ENCODE measurements at places on chromosomes 1 and 21.

- no peak for DNase-seq
Observed at GRCh38 chr1:10899490-10900250, 103.2 kb upstream of the CASZ1 start.

GRCh38 chr1:29436181-29436785 lies 200.0 kb downstream of the PTPRU start:
- peak; percentile 31 for DNase-seq

DNA sequence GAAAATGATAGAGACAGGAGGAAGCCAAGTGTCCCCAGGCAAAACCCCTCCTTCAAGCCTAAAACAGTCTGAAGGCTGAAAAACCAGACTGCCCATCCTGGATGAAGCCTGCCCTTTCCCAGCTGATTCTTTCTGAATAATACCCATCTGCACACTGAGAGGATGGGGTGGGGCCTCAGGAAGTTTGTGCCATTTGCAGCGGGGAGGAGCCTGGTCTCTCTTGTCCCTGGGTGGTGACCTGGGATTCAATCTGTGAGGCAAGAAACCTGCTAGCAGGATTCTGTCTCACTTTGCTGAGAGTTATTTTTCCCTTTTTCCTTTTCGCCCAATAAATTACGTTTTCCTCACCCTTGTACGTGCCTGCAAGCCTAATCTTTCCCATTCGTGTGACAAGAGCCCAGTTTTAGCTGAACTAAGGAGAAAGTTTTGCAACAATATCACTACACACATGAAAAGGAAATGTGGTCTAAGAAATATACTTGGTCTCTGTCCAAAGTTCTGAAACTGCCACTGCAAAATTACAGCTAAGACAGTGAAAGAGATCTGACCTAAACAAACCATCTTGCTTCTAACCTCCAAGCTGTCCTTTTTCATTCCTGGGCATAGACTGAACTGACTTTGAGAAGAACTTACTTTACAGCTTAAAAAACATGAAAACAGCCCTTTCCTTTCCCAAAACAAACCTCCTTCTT lies 105.0 kb downstream of the COP1 start:
- no peak for DNase-seq

GRCh38 chr1:6248161-6248776 lies 4.3 kb downstream of the HES3 start:
- no peak for DNase-seq

GRCh38 chr21:41149199-41149598 lies 18.8 kb upstream of the BACE2 start:
- DNase-seq, result no peak

GRCh38 chr1:234602334-234603220 lies 7.4 kb downstream of the IRF2BP2 start:
- no peak for DNase-seq

- no peak for DNase-seq
Observed at GRCh38 chr1:245807306-245807705, 652.5 kb downstream of the KIF26B start.

- DNase-seq, result peak; percentile 86
Observed at GRCh38 chr21:36385233-36386030, at the start of gene CHAF1B. Gene CHAF1B (plus strand): TSS chr21:36385392. CDS start chr21:36386137, 745 bp downstream.

- no peak for DNase-seq
Observed at GRCh38 chr1:193457676-193458075, 271.3 kb upstream of the B3GALT2 start.

GRCh38 chr21:36909901-36910561 lies 56.4 kb downstream of the HLCS start:
- DNase-seq, result no peak

- DNase-seq, result no peak
Observed at GRCh38 chr1:15760520-15761211, 2.1 kb downstream of the FBLIM1 start.

- DNase-seq, result no peak
Observed at GRCh38 chr1:75861831-75862230, 65.1 kb downstream of the MSH4 start.

DNA sequence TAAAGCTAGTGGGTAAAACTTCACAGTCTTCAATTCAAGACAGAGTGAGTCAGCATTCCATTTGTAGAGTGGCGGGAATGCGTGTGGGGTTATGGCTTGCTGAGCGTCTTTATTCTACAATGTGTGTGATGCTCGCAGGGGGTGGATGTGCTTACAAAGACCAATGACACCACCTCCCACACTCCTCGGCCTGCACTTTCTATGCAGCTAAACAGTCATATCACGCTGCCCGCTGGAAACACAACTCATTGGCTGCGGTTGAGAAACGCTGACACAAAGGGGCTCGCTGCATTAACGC lies 298.5 kb downstream of the PCP4 start:
- no peak for DNase-seq

DNA sequence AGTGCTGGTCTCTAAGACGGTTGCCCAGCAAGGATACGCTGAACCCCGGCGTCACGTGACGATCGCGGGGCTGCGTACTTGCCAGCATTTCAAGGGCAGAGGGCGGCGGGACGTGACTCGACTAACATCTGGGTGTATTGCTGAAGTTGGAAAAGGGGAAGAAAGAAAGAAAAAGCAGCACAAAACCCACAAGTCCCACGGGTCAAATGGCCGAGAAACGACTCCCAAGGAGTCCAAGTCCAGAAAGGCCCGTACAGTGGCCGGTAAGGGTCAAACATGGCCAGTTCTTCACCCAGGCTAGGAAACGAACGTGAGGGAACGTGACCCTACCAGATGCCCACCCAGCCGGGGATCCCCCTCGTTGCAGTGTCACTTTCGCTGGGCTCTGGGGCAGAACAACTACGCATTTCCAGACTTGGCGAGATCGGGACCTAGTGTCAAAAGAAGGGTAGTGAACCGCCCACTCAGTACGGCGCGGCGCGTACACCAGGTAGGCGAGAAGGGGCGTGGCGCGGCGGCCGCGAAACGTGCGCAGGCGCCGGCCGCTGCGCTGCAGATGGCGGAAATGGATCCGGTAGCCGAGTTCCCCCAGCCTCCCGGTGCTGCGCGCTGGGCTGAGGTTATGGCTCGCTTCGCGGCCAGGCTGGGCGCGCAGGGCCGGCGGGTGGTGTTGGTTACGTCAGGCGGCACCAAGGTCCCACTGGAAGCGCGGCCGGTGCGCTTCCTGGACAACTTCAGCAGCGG lies at the start of the genes PPCS and ZMYND12:
Gene PPCS (plus strand): TSS at position 534 of the 744 bp plus-strand sequence. CDS start 23 bp downstream, at position 557.
Gene ZMYND12 (minus strand): TSS at position 13 of the 744 bp plus-strand sequence. CDS start 25 bp downstream, outside the sequence.
- DNase-seq, result peak; percentile 90

GRCh38 chr1:77039739-77040138 lies 172.5 kb downstream of the ST6GALNAC5 start:
- DNase-seq, result no peak

- DNase-seq, result no peak
Observed at GRCh38 chr1:20223551-20224419, 37.5 kb upstream of the PLA2G2C start.

GRCh38 chr1:61623852-61624251 lies 101.1 kb downstream of the TM2D1 start:
- DNase-seq, result no peak

GRCh38 chr1:53889304-53890298 lies at the start of gene YIPF1:
Gene YIPF1 (minus strand): TSS chr1:53889797. CDS start chr1:53888937, 860 bp downstream.
- peak; percentile 93 for DNase-seq

DNA sequence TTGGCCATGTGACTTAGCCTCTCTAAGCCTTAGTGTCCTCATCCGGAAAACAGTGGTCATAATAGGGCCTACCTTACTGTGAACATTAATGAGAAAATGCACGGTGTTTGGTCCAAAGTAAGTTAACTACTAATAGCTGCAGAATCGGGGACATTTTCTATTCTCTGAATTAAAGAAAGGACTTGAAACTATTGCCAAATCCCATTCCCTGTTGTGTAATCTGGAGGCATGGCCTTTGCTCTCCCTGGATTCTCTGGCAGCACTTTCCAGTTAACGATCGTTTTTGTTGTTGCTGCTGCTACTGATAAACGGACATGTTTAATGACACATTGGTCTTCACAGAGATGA lies 30.5 kb downstream of the FMO4 start:
- DNase-seq, result no peak

DNA sequence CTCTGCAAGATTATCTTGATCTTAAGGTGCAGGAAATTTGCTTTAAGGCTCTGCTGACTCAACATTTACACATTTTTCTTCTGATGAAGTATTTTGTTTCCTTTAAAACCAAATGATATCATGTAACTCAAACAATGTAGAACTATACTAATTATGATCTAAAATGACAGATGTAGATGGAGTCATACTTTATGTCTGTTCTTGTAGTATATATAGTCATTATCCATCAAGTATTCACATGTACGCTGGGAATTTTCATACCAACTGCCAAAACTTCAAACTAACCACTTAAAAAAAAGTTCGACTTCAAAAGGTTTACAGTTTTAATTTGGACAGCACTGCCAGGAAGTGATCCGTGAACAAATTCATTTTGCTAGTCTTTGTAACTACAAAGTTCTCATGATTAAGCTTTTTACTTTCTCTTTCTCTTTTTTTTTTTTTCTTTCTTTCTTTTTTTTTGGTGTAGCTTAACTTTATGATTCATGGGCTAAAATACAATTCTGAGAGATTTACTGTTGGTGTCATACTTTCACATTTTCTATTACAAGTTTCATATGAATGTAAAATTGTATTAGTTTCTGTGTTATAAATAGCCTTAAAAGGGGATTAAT lies 509.0 kb upstream of the CXADR start:
- no peak for DNase-seq

GRCh38 chr1:8133657-8134430 lies 107.7 kb upstream of the ERRFI1 start:
- no peak for DNase-seq

DNA sequence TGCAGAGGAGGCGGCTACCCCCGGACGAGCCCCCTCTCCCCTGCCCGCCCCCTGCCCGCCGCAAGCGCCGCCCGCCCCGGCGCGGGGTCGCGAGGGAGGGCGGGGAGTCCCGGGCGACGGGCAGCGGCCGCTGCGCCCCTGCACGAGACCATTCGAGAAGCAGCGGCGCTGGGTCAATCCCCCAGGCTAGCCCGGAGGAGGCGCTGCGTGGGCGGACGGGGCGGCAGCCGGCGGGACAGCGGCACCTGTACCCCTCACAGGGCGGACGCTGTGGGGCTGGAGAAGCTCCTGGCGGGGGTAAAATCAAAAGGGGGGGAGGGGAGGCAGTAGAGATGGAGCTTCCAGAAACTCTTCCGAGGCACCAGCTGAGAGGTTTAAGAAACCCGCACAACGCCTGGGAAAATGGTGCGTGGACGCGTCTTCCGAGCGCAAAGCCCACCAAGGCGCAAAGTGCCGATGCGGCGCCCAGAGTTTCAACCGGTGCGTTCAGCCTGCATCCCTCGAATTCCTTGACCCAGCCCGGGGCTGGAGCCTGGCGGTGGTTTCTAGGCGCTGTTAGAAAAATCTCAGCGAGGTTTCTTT lies at the start of gene PLPPR5:
Gene PLPPR5 (minus strand): TSS at position 1 of the 582 bp plus-strand sequence. CDS start 190 bp downstream, outside the sequence.
- DNase-seq, result peak; percentile 67

- DNase-seq, result no peak
Observed at GRCh38 chr1:234148816-234149215, 224.4 kb upstream of the COA6 start.

DNA sequence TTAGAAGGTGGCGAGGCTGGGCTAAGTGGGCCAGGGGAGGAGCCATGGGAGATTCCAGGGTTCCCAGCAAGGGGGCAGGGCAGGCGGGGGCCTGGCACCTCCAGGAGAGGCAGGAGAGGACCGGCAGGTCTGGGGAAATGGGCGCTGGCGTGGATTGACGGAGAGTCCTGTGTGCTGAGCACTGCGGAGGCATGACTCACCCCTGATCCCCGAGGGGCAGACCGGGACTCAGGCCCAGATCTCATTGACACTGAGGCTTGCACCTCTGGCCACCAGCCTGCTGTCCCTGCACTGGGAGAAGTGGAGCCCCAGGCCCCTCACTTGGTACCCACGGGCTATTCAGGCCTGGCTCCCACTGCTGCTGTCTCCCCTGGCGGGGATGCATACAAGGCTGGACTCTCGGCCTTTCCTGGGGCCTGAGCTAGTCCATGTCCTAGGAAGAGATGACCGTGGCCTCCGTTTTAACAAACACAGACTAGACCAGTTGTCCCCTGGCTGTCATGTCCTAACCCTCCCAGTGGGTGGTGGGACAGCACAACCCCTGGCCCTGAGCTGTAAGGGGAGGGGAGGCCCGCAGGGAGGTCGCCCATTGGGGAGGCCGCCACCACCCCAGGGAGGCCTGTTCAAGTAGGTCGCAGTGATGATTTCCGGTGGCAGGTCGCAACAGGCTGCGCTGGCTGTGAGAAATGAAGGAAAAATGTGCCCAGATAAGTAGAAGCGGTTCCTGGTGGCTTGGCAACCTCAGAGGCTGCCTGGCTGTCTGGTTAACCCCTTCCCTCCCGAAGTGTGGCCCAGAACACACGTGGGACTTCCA lies 39.7 kb downstream of the RIPK4 start:
- DNase-seq, result no peak

GRCh38 chr1:69657971-69658370 lies 90.2 kb downstream of the LRRC7 start:
- DNase-seq, result no peak

GRCh38 chr1:16521288-16521583 lies 7.2 kb upstream of the RNU1-1 start:
- no peak for DNase-seq

DNA sequence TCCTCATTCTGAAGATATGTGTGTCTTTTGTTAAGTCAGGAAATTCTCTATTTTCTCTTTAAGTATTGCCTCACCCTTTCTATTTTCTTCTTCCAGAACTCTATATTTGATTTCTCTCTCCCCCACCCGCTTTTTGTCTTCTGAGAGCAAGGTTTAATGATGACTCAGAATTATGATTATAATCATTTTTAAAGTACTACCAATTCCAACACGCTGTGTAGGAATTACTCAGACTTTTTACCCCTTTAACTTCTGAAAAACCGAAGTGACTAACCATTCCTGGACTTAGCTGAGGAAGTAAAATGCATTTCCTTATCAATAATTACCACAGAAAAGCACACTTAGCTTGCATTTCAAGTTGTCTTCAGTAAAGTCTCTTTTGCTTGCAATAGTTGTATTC lies 20.8 kb upstream of the SCYL3 start:
- DNase-seq, result no peak

- peak; percentile 64 for DNase-seq
Observed at GRCh38 chr1:226984521-226985238, 44.6 kb downstream of the COQ8A start.

DNA sequence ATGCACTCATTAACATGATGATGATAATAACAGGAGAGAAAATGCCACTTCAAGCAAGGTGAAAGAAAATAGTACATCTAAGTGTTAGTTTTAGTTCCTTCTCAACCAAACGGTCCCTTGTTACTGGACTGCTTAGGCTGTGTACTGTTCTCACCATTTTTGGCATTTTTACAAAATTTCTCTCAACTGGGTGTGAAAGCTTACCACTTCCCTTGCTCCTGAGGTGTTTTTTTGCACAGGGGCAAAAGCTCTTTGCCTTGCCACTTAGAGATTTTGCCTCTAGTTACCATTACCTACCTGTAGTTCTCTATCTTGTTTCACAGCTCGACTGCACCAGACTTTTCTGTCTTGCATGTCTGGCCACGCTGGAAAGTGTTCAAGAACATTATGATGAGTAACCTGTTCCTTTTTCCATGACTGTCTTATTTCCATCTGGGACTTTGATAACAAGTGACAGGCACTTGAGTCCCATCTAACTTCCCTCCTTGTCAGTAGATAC lies 10.7 kb downstream of the NEK7 start:
- no peak for DNase-seq

- DNase-seq, result no peak
Observed at GRCh38 chr1:203464226-203464625, 11.4 kb upstream of the PRELP start.
